Hematopoietic multipotent progenitor cell treated with erythropoietin and hydrocortisone succinate and interleukin-3 and kit ligand, for 15 days (in vitro differentiated cells): ENCODE measurements at places on chromosomes 7 and 10.

DNA sequence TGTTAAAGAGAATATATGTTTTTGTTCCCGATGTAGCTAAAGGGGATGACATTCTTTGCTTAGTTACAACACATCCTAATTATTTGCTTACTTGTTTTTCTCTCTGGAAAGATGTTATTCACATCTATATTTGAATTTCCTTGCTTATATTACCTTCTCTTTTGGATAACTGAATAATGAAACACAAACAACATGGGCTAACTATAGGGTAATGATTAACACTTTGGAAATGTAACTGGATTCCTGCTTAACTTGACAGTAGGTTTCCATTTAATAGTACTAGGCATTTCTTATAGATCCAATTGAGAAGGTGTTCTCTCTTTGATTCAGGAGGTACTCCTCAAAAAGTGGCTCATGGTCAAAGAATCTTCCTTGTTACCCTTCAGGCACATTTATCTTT lies 141.1 kb downstream of the CCSER2 start:
- no peak for DNase-seq

DNA sequence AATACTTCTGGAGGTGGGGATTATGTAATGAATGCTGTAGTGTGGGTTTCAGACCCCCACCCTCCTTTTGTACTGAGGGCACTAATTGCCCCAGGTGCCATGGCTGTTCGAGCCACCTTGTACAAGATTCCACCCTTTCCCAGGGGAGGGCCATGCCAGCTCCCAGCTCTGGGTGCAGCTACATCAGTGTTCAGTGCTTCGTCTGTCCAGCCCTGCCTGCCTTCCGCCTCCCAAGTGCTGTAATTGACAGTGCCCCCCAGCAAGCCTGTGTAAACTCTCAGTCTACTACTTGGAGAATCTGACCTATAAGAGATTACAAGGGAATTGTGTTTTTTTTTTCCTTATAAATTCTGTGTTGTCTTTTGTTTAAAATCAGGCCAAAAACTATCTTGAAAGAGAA lies 33.0 kb downstream of the GTF2I start:
- DNase-seq: no peak

DNA sequence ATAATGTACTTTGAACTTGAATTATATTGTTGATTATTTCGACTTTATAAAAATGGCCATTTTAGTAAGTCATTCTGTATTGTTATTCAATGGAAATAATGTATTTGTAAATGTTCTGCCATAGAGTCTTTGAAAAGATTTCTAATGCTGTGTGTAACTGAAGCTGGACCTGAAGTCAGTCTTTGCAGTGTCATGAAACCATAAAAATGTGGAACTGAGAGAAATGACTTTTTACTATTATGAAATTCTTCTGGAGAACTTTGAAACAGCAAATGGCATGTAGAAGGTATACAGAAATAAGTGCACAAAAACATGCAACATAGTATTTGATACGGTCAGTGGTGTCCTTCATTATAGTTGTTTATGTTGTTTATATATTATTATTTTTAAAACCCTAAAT lies 59.7 kb upstream of the ADRA2A start:
- no peak for DNase-seq

DNA sequence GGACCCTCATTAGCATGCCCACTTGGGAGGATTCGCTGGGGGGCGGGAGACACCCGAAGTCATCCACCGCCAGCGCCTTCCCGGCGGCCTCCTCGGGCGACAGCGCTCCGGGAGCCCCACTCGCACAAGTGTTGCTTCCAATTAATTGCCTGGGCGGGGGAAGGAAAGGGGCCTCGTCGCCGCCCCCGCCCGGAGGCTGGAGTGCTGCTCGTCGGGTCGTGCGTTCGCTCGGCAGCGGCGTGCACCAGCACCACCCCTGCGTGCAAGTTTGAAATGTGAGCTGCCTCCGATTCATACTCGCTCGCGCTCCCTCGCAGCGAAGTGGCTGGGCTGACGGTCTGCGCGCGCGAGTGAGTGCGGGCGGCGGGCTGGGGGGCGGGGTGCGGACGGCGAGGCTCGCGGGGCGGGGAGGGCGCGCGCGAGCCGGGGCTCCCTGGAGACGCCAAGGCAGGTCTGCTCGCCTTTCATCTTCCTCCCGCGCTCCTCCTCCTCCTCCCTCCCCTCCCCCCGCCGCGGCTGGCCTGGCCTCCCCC lies 104.6 kb upstream of the PPIF start:
- DNase-seq: no peak

DNA sequence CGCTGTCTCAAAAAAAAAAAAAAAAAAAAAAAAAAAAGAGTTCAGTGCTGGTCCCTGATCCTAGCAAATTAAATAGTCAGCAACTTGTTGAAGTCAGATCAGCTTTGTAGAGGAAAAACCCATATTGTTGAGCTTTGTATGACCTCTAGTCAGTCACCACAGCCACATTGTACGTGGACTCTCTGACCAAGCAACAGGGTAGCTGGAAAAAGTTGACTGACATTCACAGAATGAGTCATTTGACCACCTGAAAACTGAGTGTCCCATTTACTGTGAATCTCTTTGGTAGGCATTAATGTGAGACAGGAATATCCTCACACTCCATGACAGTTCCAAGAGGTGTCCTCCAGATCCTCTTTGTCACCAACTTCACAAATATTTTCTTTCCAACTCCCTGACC lies 371.1 kb downstream of the LRRTM3 start:
- DNase-seq: no peak
